Colonic mucosa (tissue), 4 donors: ENCODE measurements at places on chromosomes 16 and 17.

GRCh38 chr17:51765282-51766135 lies 393.0 kb downstream of the CA10 start:
- DNase-seq = no peak

- no peak for DNase-seq
Measured at GRCh38 chr17:57935833-57936807, 19.1 kb downstream of the CUEDC1 start.

DNA sequence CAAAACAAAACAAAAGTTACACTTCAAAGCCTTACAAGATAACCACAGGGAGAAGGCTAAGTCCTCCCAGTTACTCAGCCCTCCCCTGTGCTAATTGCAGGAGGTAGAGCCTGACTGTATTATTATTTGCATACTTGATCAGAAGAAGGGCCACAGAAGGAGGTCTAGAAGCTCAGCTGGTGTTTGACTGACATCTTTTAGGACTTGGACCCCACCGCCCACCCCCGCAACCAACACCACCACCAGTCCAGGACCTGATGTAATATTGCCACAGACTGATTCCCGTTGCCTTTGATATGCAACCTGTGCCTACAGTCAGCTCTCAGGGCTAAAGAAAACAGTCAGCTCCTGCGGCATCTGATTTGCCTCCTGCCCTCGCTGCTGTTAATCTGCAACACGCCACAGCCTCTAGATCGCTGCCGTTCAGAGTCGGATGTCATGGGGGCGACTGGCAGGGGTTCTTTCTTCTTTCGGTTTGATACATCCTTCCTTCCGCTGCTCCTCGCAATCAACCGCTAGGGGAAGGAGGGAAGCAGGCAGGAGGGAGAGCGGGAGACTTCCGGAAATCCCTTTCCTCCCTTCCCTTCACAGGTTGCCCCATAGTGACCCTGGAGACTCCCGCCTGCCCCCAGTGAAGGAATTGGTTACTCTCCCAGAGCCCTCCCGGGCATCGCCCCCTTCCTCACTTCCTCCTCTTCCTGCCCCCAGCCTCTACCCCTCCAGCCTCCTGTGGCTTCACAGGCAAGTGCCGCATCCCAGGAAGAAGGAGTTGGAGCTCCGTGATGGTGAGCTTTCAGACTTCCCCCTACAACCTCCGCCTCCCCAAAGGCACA lies 90.5 kb upstream of the SOX9 start:
- peak; percentile 37 for DNase-seq

GRCh38 chr16:59684911-59685310 lies 950.8 kb upstream of the GOT2 start:
- DNase-seq = no peak

DNA sequence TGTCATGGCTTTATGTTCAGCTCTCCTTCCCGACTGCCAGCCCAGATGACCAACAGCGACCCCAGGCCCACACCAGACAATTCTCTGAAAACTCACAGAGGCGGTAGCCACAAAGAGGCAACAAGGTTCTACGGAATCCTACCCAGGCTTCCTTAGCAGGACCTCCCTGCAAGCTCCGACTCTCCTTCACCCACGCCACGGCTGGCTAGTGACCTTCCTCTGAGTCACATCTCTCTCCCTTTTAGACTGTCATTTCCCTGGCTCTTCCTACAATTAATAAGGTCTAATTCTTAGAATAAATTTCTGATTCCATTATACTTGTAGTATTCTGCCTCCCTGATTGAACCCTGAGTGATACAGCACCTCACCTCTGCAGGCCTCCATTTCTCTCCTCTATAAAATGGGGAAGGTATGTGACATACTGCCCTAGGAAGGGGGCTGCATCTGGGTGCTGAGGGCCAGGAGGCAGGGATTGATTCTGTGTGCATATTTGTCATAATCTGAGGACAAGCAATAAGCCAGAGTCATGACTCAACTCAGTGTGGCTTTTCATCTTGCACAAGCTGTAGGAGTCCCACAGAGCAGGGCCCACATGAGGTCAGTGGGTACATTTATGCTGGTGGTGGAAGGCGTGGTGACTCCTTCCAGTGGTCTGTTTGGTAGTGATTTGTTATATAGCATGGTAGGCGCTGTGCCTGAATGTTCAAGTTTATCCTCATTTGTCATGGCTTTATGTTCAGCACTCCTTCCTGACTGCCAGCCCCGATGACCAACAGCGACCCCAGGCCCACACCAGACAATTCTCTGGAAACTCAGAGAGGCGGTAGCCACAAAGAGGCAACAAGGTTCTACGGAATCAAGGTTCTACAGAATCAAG lies 46.2 kb downstream of the SMPD3 start:
- DNase-seq = no peak

- no peak for DNase-seq
Measured at GRCh38 chr17:71985111-71986039, 135.4 kb upstream of the SOX9 start.

DNA sequence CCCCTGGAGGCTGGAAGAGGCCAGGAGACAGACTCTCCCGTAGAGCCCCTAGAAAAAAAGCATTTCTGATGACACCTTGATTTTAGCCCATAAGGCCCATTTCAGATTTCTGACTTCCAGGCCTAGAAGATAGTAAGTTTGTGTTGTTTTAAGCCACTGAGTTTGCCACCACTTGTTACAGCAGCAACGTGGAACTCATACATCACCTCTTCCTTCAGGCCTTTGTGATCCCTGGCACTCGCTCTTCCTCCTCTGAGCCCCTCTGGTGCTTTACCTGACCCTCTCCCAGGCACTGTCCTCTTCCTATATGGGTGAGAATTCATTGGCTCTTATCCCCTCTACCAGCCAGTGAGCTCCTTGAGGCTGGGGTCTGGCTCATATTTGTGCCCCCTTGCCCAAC lies 18.7 kb upstream of the KRT19 start:
- DNase-seq = no peak

DNA sequence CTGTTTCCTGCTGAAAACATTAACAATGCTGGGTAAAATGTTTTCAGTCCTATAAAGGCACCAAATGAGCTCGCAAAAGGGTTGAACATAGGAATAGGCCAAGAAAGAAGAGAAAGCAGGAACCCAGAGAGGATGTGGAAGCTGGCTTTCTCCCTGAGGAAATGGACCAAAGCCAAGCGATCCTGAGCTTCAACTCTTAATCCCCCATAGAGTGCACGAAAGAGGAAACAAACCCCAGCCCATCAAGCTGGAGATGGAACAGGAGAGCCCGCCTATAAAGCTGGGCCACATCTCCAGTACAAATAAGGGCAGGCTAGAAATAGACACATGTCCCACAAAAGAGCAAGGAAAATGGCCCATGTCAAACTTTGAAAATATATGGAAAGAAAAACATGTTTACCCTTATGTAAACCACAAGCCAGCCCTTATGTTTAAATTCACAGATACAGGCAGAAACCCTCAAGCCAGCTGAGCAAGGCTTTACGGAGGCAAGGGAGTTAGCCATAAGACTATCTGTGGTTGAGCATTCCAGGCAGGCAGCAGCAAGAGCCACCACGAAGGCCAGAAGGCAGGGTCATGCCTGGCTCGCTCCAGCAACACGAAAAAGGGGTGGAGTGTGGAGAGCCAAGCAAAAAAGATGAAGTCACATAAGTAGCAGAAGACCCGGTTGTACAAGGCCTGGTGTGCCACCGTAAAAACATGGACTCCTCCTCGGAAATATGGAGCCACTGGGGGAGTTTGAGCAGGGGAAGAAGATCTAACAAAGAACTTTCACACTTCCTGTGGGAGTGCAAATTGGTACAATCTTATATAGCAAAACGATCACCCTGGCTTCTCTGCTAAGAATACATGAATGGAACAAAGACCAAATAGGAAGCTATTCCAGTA lies 27.8 kb downstream of the COPRS start:
- DNase-seq = no peak

DNA sequence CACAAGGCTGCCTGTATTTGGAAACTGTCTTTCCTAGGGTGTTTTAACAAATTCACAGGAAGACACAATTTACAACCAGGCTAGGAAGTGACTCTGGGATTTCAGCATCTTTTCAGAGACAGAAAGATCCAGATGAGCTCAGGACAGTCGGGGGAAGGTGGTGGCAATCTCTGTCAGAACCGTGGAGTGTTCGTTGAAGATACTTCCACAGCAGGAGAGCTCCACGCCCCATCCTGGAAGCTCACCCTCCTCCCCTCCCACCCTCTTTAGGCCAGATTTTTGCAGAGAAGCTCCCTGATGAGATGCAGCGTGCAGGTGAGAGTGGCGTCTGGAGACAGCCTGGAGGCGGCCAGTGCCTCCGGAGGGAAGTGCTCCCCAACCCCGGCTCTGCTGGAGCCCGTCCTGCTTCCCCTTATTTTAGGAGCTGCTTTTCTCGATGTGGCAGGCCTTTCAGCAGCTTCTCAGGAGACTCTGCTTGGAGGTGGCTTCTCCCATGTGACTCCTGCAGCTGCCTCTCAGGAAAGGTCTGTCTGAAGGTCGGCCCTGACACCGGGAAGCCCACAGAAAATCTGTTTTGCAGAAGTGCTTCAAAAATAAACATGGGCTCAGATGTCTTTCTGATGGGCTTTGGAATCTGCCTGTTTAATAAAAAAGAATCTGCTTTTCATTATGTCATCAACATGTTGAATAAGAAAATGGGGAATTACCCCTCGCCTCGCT lies 186.4 kb upstream of the CHMP6 start:
- no peak for DNase-seq

- DNase-seq = no peak
Measured at GRCh38 chr16:54411544-54411943, 125.0 kb upstream of the IRX3 start.

DNA sequence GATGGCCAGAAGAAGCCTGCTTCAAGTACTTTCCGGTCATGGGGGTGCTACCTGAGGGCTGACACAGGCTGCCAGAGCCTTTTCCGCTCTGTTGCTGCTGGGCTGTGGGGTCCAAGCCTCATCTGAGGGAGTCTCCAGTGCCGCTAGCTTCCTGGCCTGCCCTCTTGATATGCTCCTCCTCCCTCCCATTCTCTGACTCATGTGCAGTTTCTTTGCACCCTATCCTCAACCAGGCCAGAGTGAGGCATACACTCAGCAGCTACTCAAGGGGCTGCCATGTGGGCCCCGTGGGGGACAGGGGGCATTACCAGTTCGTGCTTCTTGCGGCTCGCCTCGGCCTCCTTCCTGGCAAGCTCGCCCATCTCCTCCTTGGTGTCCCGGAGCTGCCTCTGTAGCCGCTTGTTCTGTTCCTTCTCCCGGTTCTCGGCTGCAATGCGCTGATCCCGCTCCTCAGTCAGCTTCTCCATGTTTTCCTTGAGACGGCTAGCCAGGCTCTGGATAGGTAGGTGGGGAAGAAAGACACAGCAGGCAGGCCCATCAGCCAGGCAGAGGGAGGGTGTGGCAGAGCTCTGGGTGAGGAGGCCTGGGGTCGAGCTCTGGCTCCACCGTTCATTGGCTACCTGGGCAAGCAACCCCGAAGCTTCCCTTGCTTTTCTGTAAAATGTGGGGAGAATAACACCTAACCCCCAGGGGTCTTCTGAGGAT lies 43.8 kb downstream of the PIPOX start:
- no peak for DNase-seq

DNA sequence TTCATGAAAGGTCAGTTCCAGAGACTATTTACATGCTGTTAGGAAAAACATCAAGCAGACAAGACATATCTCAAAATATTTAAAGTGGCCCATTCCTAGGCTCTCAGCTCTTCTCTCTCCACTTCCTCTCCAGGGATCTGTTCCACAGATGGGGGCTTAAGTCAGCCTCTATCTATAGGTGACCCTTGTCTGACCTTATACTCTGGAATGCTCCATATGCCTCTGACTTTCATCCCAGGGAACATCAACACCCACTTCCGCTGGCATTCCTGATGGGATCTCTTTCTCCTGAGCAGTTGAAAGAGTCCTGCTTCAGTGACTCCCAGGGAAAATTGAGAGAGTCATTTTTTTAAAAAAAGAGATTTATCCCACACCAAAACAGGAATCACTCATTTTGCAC lies 11.5 kb upstream of the WIPI1 start:
- DNase-seq = no peak

DNA sequence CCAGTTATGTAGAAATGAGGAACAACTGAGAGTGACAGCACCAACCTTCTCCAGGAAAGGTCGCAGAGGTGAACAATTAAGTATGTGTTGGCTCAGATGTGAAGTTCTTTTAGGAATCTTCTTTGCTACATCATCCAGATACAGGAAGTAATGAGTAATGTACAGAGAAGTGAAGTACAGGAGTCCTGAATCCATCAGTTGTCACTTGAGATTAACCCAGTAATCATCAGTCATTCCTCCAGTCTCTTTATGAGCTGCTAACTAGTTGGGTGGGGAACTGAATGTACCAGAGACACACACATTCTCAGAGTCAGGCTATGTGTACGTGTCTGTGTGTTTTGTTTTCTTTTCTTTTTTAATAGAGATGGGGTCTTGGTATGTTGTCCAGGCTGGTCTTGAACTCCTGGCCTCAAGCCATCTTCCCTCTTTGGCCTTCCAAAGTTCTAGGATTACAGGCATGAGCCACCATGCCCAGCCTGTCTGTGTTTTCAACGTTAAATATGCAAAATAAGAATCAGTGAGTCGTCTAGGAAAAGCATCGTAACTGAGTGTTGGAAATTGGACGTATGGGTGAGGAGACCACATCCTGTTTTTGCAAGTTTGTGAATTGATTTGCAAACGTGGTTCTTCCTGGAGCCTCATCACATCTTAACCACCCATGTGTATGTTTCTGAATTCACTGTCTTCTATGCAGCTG lies 19.9 kb downstream of the ZNF200 start:
- DNase-seq = no peak

- peak; percentile 52 for DNase-seq
Measured at GRCh38 chr17:58531661-58532554, 17.5 kb upstream of the MTMR4 start.

DNA sequence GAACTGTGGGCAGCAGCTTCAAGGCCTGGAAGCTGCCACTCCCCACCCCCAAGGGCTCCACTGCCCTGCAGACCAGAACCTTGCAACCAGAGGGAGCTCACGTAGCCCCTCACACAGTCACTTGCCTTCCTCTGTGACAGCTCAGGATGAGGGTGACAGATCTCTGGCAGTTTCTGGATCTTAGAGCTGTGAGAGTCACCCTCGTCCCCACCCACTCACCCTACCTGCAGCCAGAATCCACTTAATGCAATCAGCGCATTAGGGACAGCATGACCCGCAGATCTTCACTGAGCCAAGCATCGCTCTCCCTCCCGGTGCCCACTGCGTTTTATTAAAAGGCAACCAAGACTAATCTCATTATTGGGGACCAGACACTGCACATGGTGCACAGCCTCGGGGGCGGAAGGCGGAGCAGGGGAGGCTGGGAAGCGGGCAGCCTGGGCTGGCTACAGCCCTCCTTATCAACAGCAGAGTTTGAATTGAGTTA lies 3.5 kb downstream of the CYB561 start:
- DNase-seq = no peak

- no peak for DNase-seq
Measured at GRCh38 chr17:1034652-1035210, 37.8 kb downstream of the TIMM22 start.

GRCh38 chr17:4175921-4176807 lies 33.2 kb downstream of the CYB5D2 start:
- DNase-seq = no peak

DNA sequence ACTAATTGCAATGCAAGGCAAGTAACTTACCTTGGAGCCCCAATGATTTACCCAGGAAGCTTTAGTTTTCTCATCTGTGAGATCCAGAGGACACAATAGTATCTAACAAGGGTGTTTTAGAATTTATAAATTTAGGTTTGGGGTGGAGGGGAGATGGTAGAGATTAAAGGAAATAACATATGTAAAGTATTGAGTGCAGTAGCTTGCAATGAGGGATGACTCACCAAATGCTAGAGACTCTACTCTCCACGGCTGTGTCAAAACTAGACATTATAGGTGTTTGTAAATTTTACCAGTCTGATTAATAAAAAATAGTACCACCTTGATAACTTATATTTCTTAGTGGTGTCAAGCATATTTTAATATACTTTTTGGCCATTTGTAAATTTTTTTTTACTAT lies 3.7 kb upstream of the ABCA9 start:
- DNase-seq = no peak

GRCh38 chr16:30996324-30996984 lies 11.4 kb downstream of the HSD3B7 start:
- peak; percentile 70 for DNase-seq
